ENCODE measurements at places on chromosomes 11 and 22.

GRCh38 chr11:26909991-26910591 is 83.8 kb upstream of the FIBIN start:
- DNase-seq = no peak

DNA sequence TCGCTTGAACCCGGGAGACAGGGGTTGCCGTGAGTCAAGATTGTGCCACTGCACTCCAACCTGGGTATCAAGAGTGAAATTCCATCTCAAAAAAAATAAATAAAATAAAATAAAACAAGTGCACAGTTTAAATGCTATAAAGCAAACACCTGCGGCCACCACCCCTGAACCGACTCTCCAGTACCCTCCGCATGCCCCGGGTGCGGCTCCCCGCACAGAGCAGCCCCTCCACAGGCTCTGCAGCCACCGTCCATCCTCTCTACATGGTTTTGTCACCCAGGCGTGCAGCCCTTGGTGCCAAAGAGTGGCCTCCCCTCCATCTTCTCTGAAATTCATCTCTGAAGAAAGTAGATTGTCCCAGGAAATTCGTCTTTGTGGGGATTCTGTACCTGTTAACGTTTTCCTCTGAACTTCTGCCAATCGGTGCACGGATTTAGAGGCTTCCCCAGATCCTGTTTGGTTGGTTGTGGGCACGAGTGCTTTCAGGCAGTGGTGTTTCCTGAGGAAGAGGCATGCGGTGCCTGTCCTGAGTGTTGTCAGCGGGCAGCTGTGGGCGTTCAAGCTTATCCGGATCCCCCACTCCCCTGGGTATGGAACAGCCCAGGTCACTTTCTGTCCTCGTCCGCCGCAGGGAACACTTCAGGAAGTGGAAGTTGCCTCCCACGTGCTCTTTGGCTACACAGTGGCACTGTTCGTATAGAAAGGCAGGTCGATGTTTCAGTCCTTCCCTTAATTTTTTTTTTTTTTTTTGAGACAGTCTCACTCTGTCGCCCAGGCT is 4.1 kb downstream of the MIOX start:
- no peak for DNase-seq

- DNase-seq = no peak
Measured at GRCh38 chr11:70614034-70614681, 215.8 kb downstream of the CTTN start.

- DNase-seq = no peak
Measured at GRCh38 chr11:87849216-87849615, 326.0 kb downstream of the RAB38 start.

GRCh38 chr22:38468443-38469305 is 778 bp downstream of the KDELR3 start:
- no peak for DNase-seq

GRCh38 chr22:36964106-36964505 is 50.7 kb downstream of the CSF2RB start:
- no peak for DNase-seq

GRCh38 chr11:2929950-2930703 is 907 bp upstream of the PHLDA2 start:
- peak; percentile 55 for DNase-seq

DNA sequence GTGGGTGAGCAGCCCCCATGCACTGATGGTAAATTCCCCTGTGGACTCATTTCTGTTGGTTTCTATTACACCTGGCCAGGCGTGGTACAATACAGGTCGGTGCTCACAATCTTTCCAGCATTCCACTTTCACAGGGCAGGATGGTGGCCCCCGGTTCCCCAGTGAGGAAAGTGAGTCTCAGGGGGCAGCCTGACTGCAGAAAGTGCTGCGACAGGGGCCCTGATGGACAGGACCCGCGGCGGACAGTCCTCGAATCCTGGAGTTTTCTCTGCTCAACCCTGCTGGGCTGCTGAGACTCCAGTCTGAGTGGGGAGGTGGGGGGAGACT is 3.1 kb upstream of the PGGHG start:
- no peak for DNase-seq

DNA sequence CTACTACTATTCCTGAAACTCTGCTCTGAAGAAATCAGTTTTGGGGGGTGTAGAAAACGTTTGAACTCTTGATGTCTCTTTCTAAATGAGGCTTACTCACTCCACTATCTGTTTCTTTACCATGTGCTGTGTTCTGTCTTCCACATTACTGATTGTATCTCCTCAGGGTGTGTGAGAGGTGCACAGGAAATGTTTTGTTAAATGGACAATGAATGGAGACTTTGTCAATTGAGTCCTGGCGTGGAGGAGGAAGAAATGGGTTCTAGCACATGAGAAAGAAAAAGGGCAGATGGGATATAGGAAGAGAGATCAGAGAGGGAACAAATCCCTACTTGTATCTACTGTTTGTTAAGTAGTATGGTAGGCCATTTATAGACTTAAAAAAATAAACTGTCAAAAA is 577.1 kb upstream of the CCDC90B start:
- no peak for DNase-seq

DNA sequence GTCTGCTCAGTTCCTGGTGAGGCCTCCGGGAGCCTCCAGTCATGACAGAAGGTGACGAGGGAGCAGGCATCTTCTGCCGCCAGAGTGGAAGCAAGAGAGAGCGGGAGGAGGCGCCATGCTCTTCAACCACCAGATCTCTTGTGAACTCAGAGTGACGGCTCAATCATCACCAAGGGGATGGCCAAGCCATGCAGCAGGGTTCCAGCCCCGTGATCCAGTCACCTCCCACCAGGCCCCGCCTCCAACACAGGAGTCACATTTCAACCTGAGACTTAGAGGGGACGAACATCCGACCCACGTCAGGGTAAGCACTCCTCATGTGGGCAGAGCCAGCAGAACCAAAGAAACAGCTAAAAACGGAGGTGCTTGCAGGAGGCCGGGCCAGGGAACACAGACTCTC is 1470.5 kb downstream of the BRD1 start:
- no peak for DNase-seq

GRCh38 chr11:88327061-88327460 is 10.5 kb downstream of the CTSC start:
- no peak for DNase-seq

DNA sequence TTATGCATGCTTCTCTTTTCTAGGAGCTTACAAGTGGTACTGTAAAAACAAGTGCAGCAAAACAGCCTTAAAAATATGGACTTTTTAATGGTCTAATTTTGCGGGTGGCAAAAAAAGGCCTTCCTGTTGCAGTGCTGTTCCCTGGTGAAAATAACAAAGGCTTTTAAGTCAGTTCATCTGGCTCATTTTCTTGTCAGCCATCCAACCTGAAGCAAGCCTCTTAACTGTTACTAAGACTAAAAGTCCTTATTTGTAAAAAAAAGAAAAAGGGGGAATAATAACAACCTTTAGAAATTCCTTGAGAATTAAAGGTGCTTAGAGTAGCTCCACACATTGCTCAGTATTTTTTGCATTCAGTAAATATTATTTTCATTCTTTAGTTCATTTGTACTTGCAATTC is 200.5 kb upstream of the CHORDC1 start:
- no peak for DNase-seq

DNA sequence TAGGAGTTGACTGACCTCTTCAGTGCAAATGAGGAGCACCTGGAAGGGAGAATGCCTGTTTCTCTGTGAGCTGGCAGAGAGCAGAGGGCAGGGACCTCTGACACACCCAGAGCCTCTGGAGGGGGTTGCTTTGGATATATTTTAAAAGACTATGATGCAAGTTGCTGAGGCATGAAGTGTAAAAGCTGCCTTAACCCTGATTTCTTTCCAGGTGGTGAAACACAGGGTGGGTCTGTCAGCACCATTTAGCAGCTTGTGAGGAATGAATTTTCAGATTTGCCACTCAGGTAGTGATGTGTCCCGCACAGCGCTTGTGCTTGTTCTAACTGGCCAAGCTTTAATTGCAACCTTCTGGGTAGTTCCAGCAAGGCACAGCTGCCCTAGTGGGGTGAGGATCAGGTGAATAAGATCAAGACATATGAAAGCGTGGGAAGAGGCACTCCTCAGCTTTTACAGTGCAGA is 90.2 kb downstream of the SWAP70 start:
- no peak for DNase-seq

GRCh38 chr11:46200537-46201281 is 76.8 kb upstream of the CREB3L1 start:
- DNase-seq = no peak

GRCh38 chr11:95241681-95242081 is 10.7 kb upstream of the SESN3 start:
- DNase-seq = no peak

DNA sequence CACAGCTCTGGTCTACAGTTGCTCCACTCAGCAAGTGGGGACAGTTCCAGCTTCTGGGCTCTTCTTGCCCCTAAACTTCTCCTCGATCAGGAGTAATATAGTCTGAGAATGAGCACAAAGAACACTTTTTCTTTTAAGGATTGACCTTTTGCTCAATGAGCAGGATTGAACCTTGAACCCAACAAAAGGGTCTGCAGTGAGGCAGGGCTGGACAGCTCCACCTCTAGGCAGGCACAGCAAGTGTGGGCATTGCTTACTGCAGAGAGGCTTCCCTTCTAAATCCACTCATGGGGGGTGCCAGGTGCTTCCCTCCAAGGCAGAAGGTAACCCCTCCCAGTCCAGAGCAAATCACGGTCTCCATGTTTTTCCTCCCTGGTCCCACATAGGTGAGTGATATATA is 279.5 kb downstream of the ST3GAL4 start:
- no peak for DNase-seq

DNA sequence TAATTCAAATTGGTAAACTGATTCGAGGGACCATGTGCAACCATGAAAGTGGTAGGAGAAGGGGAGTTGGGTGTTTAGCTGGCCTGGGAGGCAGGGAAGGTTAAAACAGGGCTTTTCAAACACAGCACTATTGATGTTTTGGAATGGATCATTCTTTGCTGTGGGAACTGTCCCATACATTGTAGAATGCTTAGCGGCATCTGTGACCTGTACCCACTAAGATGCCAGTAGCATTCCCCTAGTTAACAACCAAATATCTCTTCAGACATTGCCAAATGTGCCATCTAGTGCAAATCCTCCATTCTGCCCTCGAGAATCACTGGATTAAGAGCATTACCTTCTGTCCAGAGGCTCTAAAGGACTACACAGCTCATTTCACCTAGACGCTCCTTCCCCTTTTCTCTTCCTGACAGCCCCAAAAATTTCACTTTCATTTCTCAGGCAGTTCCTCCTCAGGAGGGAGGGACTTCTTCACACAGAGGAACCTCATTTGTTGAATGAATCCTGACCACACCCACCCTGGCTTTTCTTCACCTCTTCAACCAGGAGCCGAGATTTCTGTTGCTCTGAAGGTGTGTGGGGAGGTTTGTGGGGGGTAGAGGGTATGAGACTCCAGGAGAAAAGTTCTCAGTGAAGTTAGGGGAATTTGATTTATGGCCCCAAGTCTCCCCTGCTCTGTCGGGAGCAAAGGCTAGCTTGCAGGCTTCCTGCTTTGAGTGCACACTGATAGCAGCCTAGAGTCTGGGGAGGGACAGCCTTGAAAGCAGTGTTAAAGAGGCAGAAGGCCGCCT is at the start of gene TRIM34:
Gene TRIM34, plus strand, starts transcription at position 513 of the 791 bp plus-strand sequence. CDS start 7,331 bp downstream, outside the sequence.
- peak; percentile 94 for DNase-seq

GRCh38 chr22:48739348-48740085 is 1088.2 kb downstream of the BRD1 start:
- no peak for DNase-seq

DNA sequence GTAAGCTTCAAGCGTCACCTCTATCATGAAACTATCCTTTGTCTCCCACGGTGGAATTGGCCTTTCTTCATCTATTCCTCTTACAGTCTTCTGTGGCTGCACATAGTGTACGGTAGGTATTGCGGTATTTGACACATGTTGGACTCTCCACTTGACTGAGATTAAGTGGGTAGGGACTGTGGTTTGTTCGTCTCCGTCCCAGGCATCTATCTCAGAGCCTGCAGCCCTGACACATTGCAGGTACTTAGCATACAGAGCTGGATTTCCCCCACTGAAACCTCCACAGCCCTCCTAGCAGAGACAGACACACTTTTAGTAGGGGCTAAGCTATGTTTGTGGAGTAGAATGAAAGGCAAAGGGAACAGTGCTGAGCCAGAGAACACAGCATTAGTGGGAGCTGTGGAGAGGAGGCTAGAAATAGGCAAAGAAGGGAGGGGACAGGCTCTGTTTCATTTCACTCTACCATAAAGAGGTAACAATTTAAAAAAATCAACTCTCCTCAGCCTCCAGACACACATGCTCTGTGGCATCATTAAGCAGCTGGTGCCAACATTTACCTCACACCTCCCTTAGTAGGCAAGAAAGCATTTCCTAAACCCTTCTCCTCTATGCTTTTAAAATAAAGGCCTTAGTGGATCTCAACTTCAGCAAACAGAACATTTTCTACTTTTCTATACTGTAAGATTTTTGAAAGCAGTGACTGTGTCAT is 277.5 kb downstream of the KIRREL3 start:
- DNase-seq = no peak

GRCh38 chr11:27934830-27935145 is 173.2 kb downstream of the KIF18A start:
- DNase-seq = no peak

GRCh38 chr11:33842236-33842915 is 49.5 kb downstream of the LMO2 start:
- no peak for DNase-seq

DNA sequence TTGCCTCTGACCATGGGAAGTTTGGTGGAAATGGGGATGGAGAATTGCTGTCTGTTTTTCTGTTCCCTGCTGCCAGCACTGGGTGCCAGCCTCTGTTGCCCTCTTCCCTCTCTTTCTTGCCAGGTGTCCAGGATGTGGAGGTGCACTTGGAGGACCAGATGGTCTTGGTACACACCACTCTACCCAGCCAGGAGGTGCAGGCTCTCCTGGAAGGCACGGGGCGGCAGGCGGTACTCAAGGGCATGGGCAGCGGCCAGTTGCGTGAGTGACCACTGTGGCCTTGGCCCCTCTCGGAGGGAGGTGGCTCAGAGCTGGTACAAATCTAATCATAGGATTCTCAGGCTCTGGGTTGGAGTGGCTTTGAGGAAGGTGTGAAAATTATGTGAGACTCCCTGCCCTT is 6.0 kb downstream of the CCS start:
- no peak for DNase-seq

- no peak for DNase-seq
Measured at GRCh38 chr11:31301549-31302510, 67.7 kb downstream of the DCDC1 start.

DNA sequence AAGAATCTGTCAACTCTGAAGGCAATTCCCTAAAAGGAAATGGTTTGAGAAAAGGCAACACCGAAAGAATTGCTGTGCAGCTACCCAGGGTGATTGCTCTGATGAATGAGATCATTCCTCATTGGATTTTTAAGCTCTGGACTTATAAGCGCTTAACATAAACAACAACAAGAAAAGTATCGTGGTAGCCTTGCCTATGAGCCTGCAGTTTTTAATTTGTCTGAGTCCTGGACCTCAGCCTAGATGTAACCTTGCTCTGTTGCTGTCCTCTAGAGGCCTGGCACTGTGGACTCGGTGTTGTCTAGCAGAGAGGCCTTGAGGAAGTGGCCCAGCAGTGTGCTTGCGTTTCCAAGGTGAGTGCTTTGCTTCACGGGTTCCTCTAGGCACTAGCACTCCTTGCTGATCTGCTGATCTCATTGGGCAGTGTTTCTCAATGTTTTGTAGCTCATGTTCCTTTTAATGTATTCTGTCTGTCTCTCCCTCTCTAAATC is 20.4 kb downstream of the CCDC81 start:
- no peak for DNase-seq

- DNase-seq = peak; percentile 18
Measured at GRCh38 chr11:93663021-93663420, 1.5 kb downstream of the CEP295 start.

GRCh38 chr22:19630614-19631013 is 83.7 kb upstream of the SEPTIN5 start:
- no peak for DNase-seq

- no peak for DNase-seq
Measured at GRCh38 chr11:61087426-61088119, 14.7 kb upstream of the CD5 start.

- DNase-seq = no peak
Measured at GRCh38 chr22:25680956-25681355, 61.0 kb upstream of the MYO18B start.
